Heart right ventricle (tissue), 16 donors: ENCODE measurements at places on chromosomes 6 and 20. TPM values are rescaled to one million over a fixed set of nuclear protein-coding genes. Genes with fewer than 3 reads are reported as not detected.
A peak's percentile ranks its signal among the peaks of the same experiment; 100 is the strongest.

DNA sequence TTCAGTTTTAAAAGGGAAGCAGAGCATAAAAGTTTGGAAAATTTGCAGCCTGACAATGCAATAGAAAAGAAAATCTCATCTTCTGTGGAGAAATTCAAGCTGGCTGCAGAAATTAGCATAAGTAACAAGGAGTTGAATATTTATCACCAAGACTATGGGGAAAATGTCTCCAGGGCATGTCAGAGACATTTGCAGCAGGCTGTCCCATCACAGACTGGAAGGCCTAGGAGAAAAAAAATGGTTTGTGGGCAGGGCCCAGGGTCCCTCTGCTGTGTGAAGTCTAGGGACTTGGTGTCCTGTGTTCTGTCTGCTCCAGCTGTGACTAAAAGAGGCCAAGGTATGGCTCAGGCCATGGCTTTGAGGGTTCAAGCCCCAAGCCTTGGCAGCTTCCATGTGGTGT lies 8.1 kb upstream of the LAMA2 start:
- DNase-seq = no peak

DNA sequence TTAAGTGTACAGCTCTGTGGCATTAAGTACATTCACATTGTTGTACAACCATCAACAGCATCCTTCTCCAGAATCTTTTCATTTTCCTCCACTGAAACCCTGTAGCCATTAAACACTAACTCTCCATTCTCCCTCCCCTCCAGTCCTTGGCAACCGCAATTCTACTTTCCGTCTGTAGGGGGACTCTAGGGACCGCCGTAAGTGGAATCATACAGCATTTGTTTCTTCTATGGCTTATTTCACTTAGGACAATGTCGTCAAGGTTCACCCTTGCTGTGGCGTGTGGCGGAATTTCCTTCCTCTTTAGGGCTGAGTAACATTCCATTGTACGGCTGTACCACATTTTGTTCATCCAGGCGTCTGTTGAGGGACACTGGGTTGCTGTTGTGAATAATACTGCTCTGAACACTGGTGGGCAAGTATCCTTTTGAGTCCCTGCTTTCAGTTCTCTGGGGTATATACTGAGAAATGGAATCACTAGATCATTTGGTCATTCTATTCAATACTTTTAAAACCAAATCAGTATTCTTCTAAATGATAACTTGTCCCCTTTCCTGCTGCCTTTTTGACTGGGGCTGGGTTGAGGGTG lies 50.7 kb downstream of the PPP1R3G start:
- DNase-seq = no peak

- DNase-seq = no peak
These were observed 8.2 kb upstream of the SLC2A12 start for GRCh38 chr6:134060491-134061106.

DNA sequence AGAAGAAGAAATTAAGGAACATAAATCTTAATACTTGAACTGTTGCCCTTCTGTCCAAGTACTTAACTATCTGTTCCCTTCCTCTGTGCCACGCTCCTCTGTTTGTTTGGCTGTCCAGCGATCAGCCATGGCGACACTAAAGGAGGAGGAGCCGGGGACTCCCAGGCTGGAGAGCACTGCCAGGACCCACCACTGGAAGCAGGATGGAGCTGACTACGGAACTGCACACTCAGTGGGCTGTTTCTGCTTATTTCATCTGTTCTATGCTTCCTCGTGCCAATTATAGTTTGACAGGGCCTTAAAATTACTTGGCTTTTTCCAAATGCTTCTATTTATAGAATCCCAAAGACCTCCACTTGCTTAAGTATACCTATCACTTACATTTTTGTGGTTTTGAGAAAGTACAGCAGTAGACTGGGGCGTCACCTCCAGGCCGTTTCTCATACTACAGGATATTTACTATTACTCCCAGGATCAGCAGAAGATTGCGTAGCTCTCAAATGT lies 17.1 kb downstream of the IRF4 start:
- DNase-seq = peak; percentile 59

DNA sequence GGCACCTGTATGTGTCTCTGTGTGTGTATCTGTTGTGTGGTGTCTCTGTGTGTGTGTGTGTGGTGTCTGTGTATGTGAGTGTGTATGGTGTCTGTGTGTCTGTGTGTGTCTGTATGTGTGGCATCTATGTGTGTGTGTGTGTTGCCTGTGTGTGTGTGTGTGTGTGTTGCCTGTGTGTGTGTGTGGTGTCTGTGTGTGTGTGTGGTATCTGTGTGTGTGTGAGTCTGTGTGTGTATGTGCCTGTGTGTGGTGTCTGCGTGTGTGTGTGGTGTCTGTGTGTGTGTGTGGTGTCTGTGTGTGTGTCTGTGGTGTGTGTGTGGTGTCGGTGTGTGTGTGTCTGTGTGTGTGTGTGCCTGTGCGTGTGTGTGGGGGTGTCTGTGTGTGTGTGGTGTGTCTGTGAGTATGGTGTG lies 31.7 kb upstream of the VEGFA start:
- DNase-seq = no peak

DNA sequence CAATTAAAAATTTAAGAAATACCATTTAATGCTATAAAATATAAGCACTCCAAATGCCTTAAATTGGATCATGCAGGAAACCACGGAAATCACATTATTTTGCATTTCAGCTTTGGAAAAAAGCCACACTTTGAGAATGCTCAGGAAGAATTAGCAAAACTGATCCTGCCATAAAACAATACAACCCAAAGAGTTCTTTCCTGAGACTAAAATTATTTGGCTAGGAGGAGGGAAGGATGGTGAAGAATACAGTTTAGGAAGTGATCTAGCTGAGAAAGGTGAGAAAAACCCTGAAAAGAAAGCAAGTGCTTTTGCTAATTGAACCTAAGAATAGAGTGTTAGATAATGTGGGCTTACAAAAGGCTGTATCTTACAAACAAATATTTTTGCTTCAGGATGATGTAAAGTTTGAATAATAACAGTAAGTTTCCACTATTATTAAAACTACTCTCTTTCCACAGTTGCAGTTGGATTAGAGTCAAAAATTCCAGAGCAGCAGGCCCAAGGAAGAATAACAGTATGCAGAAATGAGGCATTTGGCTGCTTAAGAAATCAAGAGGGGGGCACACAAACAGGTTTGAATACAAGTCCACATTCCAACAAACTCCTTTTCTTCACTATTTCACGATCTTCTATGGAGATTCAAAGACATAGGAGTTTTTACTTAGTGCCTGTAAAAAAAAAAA lies 565.4 kb downstream of the RFPL4B start:
- no peak for DNase-seq

DNA sequence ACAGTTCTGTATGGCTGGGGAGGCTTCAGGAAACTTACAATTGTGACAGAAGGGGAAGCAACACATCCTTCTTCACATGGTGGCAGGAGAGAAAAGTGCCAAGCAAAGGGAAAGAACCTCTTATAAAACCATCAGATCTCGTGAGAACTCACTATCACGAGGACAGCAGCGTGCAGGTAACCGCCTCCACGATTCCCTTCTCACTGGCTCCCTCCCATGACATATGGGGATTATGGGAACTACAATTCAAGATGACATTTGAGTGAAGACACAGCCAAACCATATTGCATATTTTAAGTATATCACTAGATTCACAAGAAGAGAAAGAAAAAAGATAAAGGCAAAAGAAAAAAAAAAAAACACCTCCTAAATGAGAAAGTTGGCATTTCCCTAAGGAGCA lies 431.9 kb upstream of the RGS17 start:
- no peak for DNase-seq

GRCh38 chr6:89566930-89567629 lies 71.5 kb downstream of the LYRM2 start:
- no peak for DNase-seq

DNA sequence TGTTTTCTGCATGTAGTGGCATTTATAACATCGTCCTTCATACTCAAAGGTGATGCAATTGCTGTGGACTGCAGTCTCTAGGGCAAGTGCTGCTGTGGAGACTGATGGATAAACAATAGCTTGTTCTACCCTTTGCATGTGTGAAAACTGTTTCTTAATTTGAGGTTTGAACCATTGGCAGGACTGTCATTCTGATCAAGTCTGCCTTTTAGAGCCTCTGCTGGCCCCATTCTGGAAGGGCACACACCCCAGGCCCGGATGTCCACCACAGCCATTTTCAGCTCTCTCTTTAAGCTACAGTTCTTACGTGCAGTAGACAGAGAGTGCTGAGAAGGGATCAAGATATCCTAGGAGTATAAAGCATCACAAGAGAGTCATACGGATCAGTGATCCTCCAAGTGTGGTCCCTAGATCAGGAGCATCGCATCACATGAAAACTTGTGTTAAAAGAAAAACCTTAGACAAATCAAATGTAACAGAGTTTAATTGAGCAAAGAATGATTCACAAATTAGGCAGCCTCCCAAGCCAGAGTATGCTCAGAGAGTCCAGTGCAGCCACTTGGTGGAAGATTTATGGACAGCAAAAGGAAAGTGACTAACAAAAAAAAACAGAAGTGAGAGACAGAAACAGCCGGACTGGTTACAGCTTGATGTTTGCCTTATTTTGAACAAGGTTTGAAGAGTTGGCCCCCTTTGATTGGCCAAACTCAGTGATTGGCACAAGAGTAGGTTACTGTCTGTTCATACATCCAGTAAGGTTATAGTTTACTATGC lies 52.0 kb downstream of the FRK start:
- peak; percentile 15 for DNase-seq

DNA sequence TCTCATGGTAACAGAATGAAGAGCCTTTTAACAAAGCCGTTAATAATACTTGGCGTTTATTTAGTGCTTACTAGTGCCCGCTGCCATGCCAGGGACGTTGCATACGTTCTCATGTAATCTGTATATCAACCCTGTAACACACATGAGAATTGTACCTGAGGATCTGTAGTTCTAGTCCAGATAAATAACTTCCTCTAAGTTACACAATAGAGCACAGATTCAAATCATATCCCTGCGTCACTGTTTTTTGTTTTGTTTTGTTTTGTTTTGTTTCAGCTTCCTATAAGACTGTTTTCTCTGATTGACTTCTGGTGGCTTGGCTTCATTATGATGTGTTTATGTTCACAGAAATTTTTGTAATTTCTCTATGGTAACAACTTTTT lies 553 bp downstream of the ZSCAN16 start:
- no peak for DNase-seq

DNA sequence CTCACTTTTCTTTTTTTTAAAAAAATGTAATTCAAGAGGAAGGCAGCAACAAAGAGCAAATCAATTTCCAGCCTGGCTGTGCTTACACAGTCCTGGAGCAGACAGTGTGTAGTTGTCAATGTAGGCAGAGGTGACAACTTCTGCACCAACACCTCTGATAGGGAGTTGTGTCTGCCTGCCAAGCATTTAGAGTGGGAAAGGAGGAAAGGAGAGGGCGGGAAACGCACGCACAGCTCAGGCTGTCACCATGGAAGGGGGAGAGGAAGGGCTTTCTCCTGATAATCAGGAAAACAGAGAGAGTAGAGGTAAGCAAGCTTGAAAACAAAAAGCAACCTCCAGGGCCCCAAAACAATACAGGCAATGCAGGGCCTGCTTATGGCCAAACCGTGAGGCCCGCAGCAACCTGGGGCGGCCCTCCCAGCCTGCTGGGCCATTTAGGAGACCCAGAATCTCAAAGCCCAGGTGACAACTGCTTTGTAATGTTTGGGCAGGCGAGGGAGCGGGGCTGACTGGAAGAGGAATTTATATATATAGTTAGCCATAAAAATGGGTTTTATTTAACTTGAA lies 41.5 kb upstream of the GFOD1 start:
- DNase-seq = no peak

DNA sequence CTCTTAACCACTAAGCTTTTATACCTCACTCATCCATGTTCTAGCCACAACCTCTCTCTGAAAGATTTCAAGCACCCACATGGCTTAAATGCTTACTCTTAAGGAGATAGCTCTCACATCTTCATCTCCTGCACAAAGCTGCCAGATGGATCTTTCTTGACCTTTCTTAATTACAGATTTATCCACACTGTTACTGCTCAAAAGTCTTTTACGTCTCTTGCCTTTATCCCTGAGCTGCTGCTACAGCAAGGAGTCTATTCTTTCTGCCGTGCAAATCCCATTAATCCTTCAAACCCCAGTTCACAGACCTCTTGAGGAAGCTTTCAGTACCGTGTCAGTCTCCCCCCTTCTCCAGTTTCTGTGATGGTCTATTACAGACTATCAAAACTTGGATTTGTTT lies 54.6 kb downstream of the B4GALT5 start:
- no peak for DNase-seq

GRCh38 chr6:142965164-142965563 lies 20.2 kb upstream of the HIVEP2 start:
- DNase-seq = no peak

DNA sequence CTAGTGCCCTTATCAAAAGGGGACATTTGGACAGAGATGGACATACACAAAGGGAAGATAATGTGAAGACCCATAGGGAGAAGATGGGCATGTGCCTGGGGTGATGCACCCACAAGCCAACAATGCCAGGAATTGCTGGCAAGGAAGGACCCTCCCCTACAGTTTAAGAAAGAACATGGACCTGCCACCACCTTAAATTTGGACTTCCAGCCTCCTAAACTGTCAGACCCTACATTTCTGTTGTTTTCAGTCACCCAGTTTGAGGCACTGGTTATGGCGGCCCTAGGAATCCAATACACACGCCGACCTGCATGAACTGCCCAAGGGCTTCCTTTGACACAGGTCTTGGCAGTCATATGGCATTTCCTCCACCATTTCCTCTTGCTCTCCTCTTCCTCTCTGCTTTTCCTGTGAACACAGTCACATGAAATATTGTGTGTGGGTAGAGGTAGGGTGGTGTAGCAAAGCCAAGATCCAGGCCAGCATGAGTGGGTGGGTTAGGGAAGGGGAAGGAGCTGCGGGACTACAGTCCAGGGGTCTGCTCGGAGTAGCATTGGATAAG lies 115.6 kb downstream of the ZDHHC14 start:
- no peak for DNase-seq

GRCh38 chr6:167660424-167660823 lies 166.3 kb upstream of the AFDN start:
- no peak for DNase-seq

DNA sequence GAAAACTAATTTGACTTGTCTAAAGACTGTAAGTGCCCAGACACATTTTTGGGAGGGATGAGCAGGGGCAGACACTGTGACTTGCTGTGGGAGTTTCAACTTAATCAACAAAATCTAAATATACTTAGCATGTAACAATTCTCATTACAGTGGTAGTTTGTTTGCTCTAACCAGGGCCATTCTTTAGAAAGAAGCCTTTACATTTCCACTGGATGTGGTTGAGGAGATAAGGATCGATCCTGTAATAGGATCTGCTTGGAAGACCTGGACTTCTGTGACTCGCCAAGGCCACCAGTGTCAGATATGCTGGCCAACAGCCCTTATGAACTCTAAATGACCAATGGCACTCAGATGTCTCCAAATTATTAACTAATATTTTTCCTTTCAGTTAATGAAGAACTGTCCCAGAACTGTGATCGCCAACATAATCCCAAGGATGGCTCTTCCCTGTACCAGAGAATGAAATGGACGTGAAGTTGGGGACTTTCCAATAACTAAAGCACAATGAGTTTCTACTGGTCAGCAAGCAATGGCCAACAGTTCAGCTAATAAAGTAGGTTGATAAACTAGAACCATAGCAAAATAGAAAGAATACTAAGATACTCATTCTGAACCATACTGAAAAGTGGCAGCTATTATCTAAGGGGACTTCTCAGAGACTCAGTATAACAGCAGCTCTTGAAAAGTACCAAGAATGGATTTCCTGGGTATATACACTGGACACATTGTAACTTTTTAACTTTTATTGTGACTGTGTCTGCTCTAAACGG lies 7.5 kb downstream of the SMLR1 start:
- DNase-seq = no peak

The UBD gene
- total RNA-seq = not detected

The NANP gene
- 4.2 TPM for total RNA-seq

The PBOV1 gene
- not detected for total RNA-seq

The CLPSL2 gene
- total RNA-seq = not detected

The PGBD1 gene
- total RNA-seq = 1.6 TPM
